ENCODE measurements at places on chromosomes 12 and 14.
A peak's percentile ranks its signal among the peaks of the same experiment; 100 is the strongest.

DNA sequence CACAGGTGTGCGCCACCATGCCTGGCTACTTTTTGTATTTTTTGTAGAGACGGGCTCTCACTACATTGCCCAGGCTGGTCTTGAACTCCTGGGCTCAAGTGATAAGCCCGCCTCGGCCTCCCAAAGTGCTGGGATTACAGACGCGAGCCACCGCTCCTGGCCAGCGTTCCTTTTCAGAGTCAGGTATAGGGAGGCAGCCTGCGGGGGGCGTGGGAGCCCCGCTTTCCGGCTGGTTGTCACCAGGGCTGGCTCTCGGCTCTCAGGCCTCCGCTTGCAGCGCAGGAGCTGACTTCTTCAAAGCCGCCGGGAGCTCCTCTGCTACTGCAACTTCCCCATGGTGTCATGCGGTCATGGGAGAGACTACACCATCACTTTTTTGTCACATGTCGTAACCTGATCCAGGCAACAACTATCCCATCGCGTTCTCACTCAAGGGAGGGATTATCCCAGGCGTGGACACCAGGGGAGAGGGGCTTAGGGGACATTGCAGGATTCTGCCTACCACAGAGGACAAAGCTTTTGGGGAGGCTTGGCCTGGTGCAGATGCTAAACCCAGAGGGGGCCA lies 129.4 kb downstream of the SCARB1 start:
- no peak for DNase-seq

DNA sequence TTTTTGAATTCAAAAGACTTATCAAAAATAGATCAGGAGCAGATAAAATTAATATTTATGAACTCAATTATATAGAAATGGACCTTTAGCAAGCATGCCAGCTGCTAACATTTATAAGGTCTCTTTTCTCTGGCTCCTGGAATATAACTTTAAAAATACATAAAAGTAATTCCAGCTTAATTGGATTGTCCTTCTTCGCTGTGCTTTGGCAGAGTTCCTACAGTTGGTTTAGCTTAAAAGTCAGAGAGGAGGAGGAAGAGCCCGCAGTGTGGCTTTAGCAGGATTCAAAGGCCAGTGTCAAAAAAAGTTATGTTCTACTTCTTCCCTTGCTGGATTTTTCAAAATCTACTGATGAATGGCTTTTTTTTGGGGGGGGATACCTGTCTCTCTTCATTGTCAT lies 1484.9 kb upstream of the TMEM132C start:
- no peak for DNase-seq

GRCh38 chr14:90509403-90509802 lies 112.6 kb downstream of the CALM1 start:
- DNase-seq: no peak

DNA sequence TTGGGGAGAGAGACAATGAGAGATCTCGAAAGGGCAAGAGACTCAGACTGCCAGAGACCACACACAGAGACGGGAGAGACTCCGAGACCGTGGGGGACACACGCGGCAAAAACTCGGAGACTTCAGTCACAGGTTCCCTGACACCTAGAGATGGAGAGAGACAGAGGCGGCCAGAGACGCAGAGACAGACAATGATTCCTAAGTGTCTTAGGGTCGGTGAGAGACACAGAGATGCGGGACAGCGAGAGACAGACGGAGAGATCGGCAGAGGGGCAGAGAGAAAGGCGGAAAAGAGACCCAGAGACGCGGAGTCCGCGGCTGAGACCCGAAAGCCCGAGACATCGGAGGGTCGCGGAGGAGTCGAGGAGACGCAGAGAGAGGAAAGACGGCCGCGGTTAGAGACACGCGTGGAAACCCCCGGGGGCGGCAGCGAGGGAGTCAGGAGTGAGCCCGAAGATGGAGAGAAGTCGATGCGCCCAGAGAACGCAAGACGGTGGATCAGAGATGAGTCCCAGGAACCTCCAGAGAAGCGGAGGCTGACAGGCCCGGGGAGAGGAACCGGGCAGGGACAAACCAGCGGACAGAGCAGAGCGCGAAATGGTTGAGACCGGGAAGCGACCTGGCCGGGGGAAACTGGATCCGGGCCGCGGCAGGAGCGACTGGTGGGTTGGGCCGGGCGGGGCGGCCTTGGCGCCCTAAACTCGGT lies 7.8 kb downstream of the LHX5 start:
- no peak for DNase-seq

GRCh38 chr14:65079201-65079600 lies 23.1 kb downstream of the MAX start:
- no peak for DNase-seq

GRCh38 chr14:35821564-35822411 lies 4.3 kb upstream of the BRMS1L start:
- DNase-seq: no peak

- peak; percentile 86 for DNase-seq
These were observed 4.6 kb downstream of the FOXN4 start for GRCh38 chr12:109304485-109304884.

DNA sequence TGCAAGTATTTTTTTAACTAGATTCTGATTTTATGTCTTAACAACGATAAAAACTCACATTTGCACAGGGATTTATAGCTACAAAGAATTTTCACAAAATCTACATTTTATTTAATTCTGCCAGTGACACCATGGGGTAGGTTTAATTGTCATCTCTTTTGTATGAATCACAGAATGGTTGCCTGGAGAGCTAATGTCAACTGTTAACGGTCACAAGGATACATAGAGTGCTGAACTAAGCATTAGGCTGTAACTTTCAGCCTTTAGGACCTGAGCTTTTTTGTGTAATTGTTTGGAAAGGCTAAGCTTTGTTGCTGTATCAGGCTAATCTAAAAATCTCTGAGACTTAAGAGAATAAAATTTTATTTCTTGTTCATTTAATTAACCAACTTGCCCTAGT lies 465.3 kb upstream of the TBX3 start:
- DNase-seq: no peak

- no peak for DNase-seq
These were observed 136.1 kb upstream of the MAP1LC3B2 start for GRCh38 chr12:116423094-116423493.

DNA sequence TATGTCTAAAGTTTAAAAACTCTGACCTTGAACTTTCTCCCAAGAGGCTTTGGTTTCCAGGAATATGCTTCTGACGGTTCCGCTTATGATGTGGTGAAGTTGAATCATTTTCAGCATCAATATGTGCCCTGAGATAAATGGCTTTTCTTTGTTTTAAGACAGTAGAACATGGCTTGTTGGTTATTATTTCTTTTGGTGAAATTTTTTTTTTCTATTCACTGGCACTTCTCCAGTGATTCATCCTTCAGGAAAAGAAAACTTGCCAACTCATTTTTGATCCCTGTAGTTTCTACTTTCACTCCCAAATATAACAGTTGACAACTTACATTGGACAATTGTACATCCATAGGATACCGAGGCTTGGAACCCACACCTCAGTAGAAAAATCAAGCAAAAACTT lies 1301.2 kb upstream of the FLRT2 start:
- DNase-seq: no peak

GRCh38 chr14:46488374-46488773 lies 163.2 kb downstream of the RPL10L start:
- no peak for DNase-seq

Data from NCI-H187 (cell line).